ENCODE measurements at places on chromosomes 16 and 17.
A peak's percentile ranks its signal among the peaks of the same experiment; 100 is the strongest.

DNA sequence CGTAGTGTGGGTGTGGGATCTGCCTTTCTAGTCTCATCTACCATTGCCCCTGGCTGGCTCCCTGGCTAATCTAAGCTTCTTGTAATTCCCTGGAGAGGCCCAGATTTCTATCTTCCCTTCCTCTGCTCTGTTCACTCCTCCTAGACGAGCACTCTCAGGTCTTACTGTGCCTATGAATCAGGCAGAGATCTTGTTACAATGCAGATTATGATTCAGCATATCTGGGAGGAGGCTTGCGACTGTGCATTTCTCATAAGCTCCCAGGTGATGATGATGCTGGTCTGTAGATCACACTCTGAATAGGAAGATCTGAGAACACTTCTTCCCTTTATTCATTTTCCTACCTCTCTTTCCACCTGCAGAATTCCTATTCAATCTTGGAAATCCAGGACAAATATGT is 200.1 kb downstream of the CBLN1 start:
- no peak for DNase-seq

DNA sequence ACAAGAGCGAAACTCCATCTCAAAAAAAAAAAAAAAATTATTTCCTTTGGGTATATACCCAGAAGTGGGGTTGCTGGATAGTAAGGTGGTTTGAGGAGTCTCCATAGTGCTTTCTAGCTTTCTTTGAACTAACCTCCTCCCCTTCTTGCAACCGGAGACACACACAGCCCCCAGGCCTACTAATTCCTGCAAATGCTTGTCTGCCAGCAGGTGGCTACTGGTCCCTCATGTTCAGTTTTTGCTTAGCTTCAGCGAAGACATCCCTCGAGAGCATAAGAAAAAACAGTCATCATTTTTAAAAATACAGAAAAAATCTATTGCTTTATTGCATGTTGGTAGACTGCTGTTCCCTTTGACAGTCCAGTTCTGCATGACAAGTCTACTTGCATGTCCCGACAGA is 439.0 kb downstream of the UTP18 start:
- no peak for DNase-seq

- peak; percentile 9 for DNase-seq
Observed at GRCh38 chr17:10337976-10338375, 34.8 kb downstream of the MYH13 start.

DNA sequence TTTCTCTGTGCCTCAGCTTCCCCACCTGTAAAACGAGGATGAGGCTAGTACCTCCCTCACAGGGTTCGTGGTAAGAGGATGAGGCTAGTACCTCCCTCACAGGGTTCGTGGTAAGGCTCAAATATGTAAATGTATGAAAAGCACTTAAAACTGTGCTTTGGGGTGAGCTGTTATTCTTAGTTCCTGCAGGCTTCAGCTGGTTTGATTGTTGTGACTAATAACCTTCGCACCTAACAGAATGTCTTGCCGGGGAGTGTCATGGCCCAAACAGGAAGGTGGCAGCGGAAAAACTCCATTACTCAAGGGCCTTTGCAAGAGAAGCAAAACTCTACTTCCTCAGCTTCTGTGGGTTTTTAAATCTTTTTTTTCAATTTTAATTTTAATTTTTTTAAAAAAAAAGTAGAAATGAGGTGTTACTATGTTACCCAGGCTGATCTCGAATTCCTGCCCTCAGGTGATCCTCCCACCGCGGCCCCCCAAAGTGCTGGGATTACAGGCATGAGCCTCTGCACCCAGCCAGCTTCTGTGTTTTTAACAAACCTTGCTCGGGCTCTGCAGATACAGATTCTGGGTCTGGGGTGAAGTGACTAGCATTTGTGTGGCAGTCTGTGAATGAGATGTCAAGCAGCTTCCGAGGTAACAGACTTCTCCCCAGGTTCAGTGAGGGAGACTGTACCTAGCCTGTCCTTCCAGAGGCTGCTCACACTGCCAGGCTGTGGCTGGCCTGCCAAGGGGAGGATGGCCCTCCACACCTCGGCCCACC is 103.0 kb downstream of the RAB11FIP4 start:
- DNase-seq: no peak

GRCh38 chr16:25487888-25488287 is 203.9 kb upstream of the HS3ST4 start:
- no peak for DNase-seq

- no peak for DNase-seq
Observed at GRCh38 chr16:56629531-56629930, 2.9 kb upstream of the MT1M start.

All from hippocampal formation (tissue), 2 donors.